ENCODE measurements at places on chromosomes 6 and 20.

DNA sequence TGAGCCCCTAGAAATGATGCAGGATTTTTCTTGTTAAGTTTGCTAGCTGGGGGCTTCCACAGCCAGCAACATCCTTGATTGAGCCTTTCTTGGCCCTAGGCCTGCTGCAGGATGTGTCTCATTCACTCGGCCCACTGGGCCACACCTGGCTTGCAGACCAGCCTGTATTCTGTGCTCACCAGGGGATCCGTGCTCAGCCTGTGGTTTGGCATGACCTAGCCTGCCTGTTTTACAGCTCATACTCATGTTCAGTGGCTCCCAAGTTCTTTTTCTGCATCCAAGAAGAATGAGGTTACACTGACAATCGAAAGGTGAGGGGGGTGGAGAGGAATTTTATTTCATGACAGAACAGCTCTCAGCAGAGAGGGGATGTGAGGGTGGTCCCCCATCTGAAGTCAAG, 263.4 kb downstream of the RIMS1 start:
- DNase-seq, result no peak

GRCh38 chr20:59151820-59152219, 11.8 kb upstream of the ZNF831 start:
- DNase-seq, result no peak

DNA sequence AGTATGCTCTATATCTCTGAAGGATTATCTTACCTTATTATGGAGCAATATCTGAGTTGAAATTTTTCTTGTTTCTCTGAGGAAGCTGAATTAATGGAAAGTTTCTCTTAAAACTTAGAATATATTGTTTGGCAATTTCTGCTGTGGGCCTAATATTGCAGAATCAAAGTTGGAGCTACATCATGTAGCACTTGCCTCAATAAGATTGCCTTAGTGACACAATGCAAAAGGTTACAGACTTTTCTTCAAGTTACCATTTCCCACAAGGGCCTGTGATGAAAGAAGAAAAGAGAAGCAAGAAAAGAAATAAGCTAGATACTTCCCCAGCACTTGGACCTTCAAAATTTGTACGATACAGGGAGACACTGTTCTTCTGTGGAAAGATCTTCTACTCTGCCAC, 151.2 kb downstream of the SOBP start:
- no peak for DNase-seq

DNA sequence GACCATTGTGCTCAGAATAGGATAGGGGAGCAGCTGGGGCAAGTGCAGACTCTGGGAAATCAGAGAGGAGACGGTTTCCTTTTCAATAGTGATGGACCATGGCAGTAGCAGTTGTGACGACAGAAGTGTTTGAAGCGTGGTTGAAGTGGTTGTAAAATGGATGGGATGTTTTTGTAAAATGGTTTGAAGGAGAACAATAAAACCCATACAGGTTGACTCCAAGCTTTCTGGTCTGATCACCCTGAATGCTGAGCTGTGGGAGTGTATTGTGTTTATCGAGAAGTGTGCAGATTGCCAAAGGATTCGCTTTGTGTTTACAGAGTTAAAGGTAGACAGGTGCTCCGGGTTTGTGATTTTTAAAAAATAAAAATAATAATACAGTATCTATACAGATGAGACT, 255.2 kb upstream of the SULF2 start:
- DNase-seq, result no peak

DNA sequence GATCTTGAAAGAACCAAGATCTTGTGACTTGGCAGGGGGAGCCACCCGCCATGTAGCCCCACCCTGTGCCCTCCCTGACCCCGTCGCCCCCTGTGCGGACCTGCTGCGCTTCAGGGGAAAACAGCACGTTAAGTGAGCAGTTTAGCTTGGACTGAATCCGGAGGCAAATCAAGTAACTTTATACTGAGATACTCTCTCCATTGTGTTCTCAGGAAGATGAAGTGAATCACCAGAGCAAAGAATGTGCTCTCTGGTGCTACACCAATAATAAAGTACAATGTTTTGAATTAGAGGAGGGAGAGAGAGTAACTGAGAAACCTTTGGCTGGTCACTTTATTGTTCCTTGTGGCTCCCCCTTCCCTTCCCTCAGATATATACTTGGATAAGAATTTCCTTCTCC, 83.4 kb downstream of the TXNDC5 start:
- no peak for DNase-seq

DNA sequence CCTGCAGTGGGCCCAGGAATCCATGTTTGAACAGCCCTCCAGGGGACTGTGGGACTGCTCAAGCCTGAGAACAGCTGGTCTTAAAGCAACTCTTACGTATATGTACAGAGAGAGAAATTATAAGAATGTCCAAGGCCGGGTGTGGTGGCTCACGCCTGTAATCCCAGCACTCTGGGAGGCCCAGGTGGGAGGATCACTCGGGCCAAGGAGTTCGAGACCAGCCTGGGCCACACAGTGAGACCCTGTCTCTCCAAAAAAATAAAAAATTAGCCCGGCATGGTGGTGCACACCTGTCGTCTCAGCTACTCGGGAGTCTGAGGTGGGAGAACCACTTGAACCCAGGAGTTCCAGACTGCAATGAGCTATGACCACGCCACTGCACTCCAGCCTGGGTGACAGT, 134.0 kb downstream of the DTNBP1 start:
- no peak for DNase-seq

- no peak for DNase-seq
These were observed 112.1 kb upstream of the TMEM170B start for GRCh38 chr6:11425431-11425871.

DNA sequence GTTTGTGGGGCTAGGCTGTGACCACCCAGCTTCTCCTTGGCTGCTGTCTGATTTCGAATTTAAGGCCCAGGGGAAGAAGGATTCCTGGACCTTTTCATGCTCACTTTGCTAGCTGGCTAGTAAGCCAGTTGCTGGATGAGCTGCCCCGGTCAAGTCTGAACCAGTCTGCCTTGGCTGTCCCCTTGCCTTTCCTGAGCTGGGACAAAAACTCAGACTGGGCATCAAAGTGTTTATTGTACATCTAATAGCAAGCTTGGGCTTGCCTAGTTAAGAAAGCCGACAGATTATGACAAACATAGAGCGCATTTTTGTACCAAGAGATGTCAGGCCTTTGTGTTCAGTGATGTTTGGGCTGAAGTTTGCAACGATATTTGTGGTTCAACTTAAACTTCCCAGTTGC, 750 bp upstream of the PAK5 start:
- DNase-seq, result no peak

DNA sequence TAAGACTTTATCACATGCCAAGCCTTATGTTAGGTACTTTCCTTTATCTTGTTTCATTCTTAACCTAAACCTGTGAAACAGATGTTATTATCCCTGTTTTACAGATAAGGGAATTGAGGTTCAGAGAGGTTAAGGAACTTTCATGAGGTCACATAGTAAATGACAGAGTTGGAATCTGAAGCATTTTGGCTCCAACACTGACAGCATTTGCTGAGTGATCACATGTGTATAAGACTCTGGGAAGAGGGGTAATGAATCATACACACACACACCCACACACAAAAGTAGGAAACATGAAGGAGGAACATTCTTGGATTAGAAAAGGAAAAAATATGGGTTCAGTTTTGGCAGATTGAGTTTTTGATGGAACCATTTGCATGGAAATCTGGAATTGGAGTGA, 212.5 kb downstream of the GJA1 start:
- no peak for DNase-seq

- DNase-seq, result no peak
These were observed 43.2 kb downstream of the TFEB start for GRCh38 chr6:41692080-41692675.

- no peak for DNase-seq
These were observed 39.2 kb upstream of the CST7 start for GRCh38 chr20:24909861-24910260.

All from NCI-H2171 (cell line).